ENCODE measurements at places on chromosomes 3 and 15.

GRCh38 chr3:11618904-11619303, 24.8 kb downstream of the VGLL4 start:
- no peak for DNase-seq

DNA sequence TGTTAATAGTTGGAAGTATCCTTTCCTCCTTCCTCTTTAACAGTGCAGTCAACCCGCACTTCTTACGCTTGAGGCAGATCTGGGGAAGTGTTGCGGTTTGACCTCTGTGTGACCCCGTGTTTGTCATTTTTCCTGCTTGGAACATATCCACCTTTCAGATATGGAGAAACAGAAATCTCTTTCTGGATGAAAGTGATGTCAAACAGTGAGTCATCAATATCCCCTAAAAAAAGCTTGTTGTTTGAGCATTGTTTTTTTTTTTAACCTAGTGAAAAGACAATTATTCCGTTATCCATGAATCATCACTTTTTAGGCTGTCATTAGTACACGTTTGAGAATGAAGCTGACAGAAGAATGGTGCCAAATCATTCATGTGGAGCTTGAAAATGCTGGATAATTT, 293.7 kb downstream of the ARPP21 start:
- no peak for DNase-seq

- DNase-seq, result no peak
Observed at GRCh38 chr15:66622591-66623022, 56.8 kb upstream of the LCTL start.

- DNase-seq, result no peak
Observed at GRCh38 chr3:12991861-12992281, 81.4 kb downstream of the IQSEC1 start.

- no peak for DNase-seq
Observed at GRCh38 chr3:174862666-174863065, 3.5 kb downstream of the NAALADL2 start.

- DNase-seq, result no peak
Observed at GRCh38 chr3:169456900-169457299, 206.6 kb downstream of the MECOM start.

DNA sequence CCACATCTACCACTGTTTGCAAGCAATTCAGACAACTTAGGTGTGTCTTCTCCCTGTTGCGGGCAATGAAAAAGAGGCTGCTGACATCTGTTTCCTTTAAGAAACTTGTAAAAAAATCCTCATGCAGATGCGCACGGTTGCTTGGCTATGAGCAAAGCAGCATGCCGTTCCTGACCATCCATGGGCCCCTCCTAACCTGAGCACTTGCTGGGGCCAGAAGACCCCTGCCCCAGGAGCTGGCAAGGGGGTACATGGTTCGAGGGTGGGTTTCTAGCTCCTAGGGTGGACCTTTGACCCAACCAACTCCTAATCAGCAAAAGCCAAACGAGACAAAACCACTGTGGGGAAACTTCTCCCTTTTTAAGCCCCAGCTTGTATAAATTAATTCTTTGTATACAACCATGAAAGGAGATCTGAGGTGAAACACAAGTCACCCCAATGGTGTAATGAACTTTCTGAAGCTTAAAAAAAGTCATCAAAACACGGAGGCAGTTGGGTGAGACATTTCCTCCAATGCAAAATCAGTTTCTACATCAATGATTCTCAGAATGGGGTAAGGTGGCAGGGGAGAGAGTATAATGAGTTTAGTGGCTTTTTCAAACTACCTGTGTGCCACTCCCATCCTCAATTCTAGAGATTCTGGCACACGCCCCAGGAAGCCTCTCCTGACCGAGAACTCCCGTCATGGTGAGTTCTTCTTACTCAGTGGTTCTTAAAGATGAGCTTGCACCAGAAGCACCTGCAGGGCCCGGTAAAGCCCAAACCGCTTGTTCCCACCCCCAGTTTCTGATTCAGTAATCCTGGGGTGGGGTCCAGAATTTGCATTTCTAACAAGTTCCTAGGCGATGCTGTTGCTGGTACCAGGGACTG, 44.1 kb downstream of the CPN2 start:
- DNase-seq, result no peak

GRCh38 chr3:32261545-32261944, 23.1 kb downstream of the CMTM8 start:
- no peak for DNase-seq

DNA sequence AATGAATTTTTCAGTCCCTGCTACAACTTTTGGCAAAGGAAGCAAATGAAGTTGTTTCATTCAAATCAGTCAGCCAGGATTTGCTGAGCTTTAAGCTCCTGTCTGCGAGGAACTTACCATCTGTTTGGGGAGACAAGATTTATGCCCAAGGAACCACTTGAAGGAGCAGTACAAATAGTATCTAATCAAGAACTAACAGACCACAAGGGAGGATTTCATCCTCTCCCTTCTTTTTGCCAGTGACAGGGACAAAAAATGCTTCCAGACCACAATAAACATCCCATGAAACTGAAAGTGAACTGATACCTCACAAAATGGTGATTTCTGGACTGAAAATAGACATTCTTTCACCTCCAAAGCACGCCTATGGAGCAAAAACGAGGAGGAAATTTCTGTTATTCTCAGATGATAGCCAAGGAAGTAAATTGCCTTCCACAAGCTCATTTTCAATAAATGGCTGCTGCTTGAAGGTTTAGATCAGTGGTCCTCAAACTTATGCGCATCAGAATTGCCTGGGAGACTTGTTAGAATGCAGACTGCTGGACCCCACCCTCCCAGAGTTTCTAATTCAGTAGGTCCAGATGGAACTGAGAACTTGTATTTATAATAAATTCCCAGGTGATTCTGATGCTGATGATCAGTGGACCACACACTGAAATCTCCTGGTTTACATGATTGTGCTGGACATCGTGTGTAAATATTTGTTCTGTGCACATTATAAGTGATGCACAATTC, 202.4 kb upstream of the GADL1 start:
- no peak for DNase-seq

- DNase-seq, result no peak
Observed at GRCh38 chr3:23495507-23495906, 292.4 kb downstream of the UBE2E2 start.

Data from activated CD4-positive, CD25-positive, alpha-beta regulatory T cell treated with anti-CD3 and anti-CD28 coated beads, Interleukin-2, amount 50 U/mL, for 72 hours (primary cell).